Transverse colon (tissue), 4 donors: ENCODE measurements at places on chromosomes 5 and 9.

DNA sequence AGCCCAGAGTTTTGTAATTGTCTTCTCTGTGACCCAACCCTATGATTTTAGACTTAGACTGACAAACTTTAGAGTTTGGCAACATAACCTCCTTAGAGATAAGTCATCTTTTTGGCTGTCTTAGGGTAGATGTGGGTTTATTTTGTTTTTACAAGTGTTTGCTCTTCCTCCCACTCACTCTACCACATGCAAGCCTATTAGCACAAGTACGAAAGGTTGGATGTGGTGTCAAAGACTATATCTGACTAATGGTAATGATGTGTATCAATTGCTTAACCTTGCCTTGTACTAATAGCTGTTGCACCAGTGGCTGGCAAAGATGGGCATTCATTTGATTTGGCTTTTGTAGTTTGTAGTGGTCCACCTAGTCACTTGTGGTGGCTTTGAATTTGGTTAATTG is 46.5 kb downstream of the SLC25A46 start:
- DNase-seq, result no peak

- no peak for DNase-seq
Observed at GRCh38 chr9:371349-371748, 156.7 kb downstream of the DOCK8 start.

GRCh38 chr5:14734396-14734795 is 69.9 kb downstream of the OTULIN start:
- DNase-seq, result no peak

DNA sequence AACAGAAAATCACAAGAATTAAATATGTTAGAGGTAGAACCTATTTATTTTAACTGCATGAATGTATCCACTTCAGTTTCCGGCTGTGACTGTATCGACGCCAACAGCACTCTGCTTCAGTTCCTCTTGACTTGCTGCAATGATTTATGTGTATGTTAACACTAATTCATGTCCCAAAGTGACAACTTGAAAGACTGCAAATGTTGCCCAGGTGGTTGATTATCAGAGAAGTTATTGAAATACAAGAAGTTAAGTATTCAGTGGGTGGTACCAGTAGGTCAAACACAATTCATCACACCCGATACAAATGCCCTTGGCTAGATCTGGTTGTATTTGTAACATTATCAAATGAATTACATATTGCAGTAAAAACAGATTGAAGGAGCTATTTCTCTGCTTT is 622.7 kb upstream of the CDH18 start:
- DNase-seq, result no peak

GRCh38 chr5:60210810-60211209 is 317.3 kb upstream of the PDE4D start:
- DNase-seq, result no peak

DNA sequence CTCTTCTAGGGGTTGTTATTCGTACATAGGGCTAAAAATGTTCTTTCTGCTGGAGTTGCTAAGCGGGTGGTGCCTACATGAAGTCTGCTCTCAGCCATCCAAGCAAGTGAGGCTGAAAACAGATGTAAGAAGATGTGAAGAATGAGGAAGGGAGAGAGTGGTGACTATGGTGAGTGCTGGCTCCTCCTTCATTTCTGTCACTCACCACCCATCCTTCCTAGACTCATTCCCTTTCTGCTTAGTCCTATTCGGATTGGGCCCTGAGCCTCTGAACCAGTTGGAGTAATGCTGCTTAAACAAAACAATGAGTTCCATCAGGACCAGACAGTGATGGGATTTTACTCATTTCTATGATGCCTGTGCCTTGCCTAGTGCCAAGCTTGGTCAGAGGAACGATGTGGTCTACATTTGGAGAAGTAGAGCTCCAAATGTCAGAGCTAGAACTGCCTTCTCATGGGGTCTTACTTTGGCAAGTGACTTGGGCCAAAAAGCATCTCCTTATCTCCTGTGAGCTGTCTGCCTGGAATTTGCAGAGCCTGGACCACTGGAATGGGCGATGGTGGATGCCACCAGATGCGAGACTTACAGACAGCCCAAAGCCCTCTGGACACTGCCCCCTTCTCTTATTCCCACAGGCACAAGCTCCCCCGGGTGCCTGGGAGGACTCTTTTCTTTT is 192.9 kb downstream of the FBXL7 start:
- no peak for DNase-seq

DNA sequence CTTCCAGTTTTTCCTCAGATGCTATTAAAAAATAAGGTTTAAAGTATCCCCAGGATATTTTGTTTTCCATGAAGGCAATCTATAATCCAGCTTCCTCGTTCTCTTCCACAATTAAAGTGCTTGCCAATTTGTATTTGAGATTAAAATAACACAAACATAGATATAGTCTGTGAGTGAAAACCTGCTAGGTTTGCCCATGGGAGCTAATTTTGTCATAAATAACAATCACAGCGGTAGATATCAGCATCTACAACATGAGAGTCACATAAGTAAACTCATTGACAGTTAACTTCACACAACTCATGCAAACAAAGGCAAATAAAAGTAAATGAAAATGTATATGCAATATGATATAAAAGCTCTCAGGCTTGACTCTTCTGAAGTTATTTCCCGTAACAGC is 29.2 kb upstream of the RASGRF2 start:
- no peak for DNase-seq
